Stimulated activated CD4-positive, alpha-beta T cell treated with anti-CD3 and anti-CD28 coated beads, Interleukin-4, amount 100 ng/mL, for 1 hour (primary cell): ENCODE measurements at places on chromosomes 7 and 10.

- no peak for DNase-seq
Observed at GRCh38 chr7:91169830-91170191, 94.4 kb upstream of the FZD1 start.

DNA sequence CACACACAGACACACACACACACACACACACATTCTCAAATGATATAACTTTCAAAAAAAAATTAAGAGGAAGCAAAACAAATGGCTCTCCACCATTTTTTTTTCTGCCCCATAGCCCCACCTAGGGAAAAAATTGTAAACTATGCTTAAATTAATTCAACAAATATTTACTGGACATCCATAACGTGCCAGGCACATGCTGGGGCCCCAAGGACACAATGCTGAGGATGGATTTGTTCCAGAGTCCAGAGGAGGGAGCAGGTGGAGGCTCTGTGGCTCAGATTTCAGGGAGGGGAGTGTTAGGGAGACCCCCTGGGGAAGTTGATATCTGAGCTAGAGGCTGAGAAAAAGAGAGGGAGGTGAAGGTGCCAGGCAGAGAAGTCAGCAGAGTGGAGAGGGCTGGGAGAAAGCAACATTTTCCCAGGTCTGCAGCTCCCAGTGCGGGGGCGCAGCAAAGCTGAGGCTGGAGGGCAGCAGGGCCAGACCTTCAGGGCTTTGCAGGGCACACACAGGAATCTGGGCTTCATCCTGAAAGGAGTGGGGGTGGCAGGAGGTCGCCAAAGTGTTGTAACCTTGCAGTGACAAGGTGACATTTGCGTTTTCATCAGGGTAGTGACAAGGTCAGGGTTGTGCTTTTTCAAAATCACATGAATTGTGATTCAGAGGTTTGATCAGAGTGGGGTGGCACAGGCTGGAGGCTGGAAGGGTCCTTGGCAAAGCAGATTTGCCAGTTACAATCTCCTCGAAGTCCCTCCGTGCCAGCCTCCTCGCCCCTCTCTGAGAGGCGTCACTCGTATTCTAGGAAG is 261.6 kb downstream of the WDR11 start:
- no peak for DNase-seq

GRCh38 chr10:8817299-8817698 is 762.8 kb downstream of the GATA3 start:
- no peak for DNase-seq

- no peak for DNase-seq
Observed at GRCh38 chr7:105016709-105017656, 3.0 kb downstream of the KMT2E start.

DNA sequence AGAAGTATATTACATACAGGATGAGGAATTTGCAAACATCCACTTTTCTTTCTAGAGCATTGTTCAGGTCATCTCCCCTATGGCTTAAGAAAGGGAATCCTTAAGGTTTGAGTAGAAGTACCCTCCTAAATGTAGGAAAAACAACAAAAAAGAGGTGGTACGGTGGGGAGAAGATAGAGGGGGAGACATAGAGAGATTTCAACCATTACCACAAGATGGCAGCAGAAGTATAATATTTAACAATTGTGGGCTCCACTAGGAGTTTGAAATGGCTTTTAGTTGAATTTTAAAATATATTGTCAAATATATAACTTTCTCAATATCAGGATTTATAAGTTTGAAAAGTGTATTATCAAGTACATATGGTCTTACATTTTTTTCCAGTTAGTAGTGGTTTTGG is 72.7 kb upstream of the PRKG1 start:
- no peak for DNase-seq

- DNase-seq: no peak
Observed at GRCh38 chr10:24153031-24153430, 55.9 kb upstream of the KIAA1217 start.

GRCh38 chr7:132901241-132901640 is 180.6 kb downstream of the CHCHD3 start:
- no peak for DNase-seq

DNA sequence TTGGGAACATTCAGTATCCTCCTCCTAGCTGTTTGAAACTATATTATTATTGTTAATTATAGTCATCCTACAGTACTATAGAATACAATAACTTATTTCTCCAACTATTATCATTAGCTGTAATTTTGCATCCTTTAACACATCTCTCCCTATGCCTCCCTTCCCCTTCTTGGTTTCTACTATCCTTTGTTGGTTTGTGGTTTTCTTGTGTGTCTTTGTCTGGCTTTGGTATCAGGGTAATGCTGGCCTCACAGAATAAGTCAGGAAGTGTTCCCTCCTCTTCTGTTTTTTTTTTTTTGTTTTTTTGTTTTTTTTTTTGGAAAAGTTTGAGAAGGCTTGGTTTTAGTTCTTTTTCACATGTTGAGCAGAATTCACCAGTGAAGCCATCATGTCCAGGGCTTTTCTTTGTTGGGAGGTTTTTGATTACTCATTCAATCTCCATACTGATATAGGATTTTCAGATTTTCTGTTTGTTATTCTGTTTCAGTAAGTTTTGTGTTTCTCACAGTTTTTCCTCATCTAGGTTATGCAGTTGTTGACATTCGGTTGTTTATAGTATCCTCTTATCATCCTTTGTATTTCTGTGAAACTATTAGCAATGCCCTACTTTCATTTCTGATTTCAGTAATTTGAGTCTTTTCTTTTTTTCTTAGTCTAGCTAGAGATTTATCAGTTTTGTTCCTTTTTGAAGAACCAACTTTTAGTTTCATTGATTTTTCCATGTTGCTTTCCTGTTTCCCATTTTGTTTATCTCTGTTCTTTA is 21.6 kb downstream of the C1GALT1 start:
- no peak for DNase-seq

DNA sequence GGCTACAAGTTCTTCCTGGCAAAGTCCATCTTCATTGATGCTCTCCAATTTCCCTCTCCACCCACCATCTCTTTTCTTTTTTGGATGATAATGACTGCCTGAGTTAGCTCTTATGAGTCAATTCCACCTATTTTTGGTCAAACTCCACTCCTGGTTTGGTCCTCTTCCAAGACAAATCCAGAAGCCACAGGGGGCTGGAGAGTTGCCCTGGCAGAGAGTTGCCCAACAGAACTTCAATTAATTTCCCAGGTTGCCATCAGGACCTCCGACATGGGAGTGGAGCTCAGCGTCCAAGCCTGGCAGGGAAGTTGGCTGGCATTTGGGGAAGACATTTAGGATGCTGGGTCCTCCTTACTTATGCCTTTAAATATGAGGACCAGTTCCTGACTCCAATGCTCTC is 29.2 kb upstream of the KCNMA1 start:
- DNase-seq: no peak

DNA sequence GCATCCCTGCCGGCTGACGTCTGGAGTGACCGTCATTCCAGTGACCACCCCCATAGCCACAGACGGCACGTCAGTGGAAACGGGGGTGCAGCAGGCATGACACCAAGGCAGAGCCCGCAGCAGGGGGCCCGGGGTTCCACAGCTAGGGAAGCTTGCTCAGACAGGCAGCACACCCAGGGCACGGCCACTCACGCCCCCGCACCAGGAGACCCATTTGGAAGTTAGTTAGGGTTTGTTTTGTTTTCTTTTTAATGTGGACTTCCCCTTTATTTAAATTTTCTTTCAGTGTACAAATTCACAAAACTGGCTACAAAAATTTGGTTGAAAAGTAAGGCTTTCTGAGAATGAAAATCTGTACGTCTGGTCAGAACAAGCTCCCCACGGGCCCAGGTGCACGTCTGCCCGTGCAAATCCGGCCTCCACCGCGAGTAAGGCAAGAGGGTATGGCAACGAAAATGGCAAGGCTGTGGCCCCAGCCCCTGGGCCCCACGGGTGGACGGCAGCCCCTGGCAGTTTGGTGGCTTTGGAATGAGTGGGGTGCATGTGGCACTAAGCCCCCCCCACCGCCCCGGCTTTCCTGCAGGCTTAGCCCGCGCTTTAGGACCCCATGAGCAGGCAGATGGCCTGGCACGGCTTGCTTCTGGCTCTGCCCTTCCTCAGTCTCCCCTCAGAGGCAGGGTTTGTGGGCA is 124.2 kb downstream of the FAM53B start:
- DNase-seq: no peak

- no peak for DNase-seq
Observed at GRCh38 chr7:43396187-43396740, 186.6 kb upstream of the STK17A start.

- no peak for DNase-seq
Observed at GRCh38 chr7:42095791-42096190, 141.2 kb downstream of the GLI3 start.

DNA sequence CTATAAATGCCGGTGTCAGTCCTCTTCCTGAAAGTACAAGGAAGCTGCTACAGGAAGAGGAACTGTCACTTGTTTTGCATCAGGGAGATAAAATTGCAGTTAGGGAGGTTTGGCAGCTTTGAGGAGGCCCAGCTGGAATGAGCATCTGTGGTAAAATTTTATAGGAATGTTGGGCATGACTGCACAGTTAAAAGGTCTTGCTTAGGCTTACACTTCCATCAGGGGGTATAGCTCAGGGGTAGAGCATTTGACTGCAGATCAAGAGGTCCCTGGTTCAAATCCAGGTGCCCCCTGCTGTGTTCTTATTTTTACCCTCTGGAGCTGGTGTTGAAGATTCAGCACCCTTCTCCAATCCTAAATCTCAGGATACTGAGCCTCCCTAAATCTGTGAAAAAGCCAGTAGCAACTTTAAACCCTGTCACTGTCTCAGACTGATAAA is 65.9 kb downstream of the ZNF467 start:
- DNase-seq: no peak

DNA sequence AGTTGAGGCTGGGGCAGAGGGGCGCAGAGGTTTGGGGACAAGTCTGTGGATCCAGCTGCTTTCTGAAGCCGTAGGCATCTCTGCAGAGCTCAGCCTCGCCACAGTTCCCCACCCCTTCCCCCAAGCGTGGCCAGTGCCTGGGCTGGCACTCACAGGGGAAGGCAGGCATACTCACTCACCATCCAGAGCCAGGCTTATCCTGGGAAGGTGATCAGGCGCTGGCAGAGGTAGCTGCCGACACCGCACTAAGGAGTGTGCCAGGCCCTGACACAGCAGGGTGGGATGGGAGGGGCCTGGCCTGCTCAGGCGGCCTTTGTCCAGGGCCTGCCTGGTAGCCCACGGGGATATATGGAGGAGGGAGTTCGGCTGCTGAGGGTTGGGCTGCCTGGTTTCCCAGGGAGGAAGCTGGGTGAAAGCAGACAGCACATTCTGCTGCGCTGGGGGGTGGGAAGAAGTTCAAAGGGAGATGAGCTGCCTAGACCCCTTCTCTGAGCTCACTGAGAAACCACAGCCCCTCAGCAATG is 15.9 kb downstream of the VSIR start:
- DNase-seq: no peak

- DNase-seq: no peak
Observed at GRCh38 chr7:84247591-84247990, 53.0 kb upstream of the SEMA3A start.

DNA sequence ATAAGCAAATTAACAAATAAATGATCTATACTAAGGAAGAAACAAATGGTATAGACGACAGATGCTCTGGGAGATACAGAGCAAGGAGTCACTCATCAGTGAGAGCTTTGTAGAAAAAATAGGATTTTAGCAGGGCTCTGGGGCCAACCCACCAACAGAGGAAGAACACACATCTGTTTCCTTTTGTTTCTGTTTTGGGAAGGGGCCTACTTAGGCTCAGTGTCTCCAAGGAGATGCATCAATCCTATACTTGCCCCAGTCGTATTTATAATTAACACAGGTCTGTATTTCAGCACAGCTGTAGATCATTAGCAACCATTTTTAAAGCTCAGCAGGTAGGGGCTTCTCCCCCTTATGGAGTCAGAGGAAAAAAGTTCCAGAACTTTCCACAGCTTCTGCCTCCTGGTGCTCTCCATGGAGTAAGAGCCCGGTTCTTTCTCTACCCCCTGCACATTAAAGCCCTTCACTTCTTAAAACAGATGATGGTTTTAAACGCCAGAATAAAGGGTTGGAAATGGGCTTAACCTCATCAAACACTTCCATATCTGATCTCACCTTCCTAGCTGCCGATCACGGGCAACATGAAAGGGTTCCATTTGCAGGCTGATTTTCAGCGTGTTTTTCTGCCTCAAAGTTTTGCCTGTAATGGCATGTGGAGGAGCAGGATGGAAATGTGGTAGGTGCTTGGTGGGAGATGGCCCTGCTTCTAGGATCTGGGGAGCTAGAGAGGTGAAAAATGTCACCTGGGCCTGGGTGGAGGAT is 291.7 kb downstream of the TCF7L2 start:
- DNase-seq: no peak

DNA sequence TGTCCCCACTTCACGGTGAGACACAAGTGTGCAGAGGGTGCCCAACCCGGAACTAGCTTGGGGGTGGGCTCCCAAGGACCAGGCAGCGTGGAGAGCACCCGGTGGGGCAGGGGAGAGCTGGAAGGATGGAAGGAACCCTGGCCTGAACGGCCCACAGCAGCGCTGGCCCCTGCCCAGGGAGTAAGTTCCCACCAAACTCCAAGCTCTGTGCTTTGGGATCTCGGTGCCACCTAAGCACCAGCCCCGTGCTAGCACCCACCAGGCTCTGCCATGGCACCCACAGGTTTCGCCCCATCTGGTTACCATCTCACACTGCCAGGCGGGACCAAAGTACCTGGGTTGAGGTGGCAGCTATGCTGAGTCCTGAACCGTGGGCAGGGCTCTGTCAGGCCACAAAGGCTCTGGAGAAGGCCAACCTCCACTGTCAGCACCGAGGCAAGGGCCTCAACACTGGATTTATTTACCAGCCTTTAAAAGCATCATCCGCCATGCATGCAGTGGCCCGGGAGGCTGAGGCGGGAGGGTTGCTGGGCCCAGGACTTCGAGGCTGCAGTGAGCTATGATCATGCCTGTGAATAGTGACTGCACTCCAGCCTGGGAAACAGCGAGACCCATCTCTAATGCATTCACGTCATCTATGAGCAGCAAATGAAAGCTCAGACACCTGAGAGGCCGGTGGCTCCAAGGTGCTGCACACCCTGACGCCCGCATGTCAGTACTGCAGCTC is 16.0 kb downstream of the GPER1 start:
- no peak for DNase-seq

GRCh38 chr10:46091828-46092523 is 45.9 kb upstream of the MSMB start:
- DNase-seq: no peak

DNA sequence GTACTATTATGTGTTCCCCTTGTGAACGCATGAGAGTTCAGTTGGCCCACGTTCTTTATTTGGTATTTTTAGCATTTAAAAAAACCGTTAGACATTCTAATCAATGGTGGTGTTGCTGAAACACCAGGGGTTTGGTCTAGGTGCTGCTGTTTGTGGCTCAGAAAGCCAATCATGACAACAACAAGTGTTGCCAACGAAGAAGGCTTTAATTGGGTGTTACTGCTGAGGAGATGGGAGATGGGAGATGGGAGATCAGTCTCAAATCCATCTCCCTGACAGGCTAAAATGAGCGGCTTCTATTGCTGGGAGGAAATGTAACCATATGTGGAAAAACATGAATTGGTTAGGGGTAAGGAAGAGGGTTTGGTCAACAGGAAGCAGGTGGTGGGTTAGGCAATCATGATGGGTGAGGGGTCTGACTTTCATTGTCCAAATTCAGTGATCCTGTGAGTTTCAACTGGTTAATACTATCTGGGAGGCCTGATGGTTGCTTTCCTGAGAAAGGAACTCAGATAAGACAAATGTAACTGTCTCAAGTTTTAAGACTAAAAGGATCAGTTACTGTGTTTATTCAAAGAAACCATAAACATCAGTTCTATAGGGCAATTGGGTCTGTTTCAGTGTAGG is 4.6 kb upstream of the ZNF425 start:
- no peak for DNase-seq

GRCh38 chr10:115379064-115379463 is 285.9 kb downstream of the ATRNL1 start:
- DNase-seq: no peak
